Endothelial cell of coronary artery (primary cell): ENCODE measurements at places on chromosomes 2 and 18. TPM values are rescaled to one million over a fixed set of nuclear protein-coding genes. Genes with fewer than 3 reads are reported as not detected.

CGREF1 gene
- total RNA-seq = 1.2 and 4.3 TPM in 2 replicates

GALNT5 gene
- under 0.01 and 6.4 TPM in 2 replicates for total RNA-seq

ZNF385B gene
- not detected in 2 replicates for total RNA-seq

BIN1 gene
- 68.0 and 70.7 TPM in 2 replicates for total RNA-seq

HTR2B gene
- total RNA-seq = 0.09 and 1.2 TPM in 2 replicates

CREG2 gene
- under 0.01 and 0.72 TPM in 2 replicates for total RNA-seq

SERPINB4 gene
- total RNA-seq = not detected in 2 replicates

SPDYA gene
- 0.81 and 1.3 TPM in 2 replicates for total RNA-seq

TBR1 gene
- under 0.01 TPM in 2 replicates for total RNA-seq

ALK gene
- not detected in 2 replicates for total RNA-seq

EGR4 gene
- not detected in 2 replicates for total RNA-seq

NIF3L1 gene
- total RNA-seq = 13.7 and 14.3 TPM in 2 replicates

UBXN4 gene
- 60.8 and 72.3 TPM in 2 replicates for total RNA-seq

CXCR1 gene
- not detected in 2 replicates for total RNA-seq

SULT1C4 gene
- total RNA-seq = 4.3 and 9.3 TPM in 2 replicates

VPS4B gene
- total RNA-seq = 45.0 and 50.4 TPM in 2 replicates

LINC00305 gene
- total RNA-seq = not detected in 2 replicates

HRH4 gene
- total RNA-seq = not detected in 2 replicates

CCDC102B gene
- total RNA-seq = 2.5 and 2.9 TPM in 2 replicates

NMUR1 gene
- total RNA-seq = under 0.01 TPM in 1 of 2 replicates, not detected in the other

SLC66A3 gene
- total RNA-seq = 13.6 and 16.5 TPM in 2 replicates

IDH1 gene
- total RNA-seq = 68.9 and 83.4 TPM in 2 replicates

SCN2A gene
- under 0.01 TPM in 2 replicates for total RNA-seq

CROCC2 gene
- not detected in 2 replicates for total RNA-seq

SCN3A gene
- total RNA-seq = 0.09 TPM in 1 of 2 replicates, not detected in the other

INHBB gene
- 2.4 and 9.0 TPM in 2 replicates for total RNA-seq

ARHGAP25 gene
- total RNA-seq = 3.1 and 12.1 TPM in 2 replicates

STARD6 gene
- not detected in 2 replicates for total RNA-seq

ABCB11 gene
- 0.18 and 0.56 TPM in 2 replicates for total RNA-seq

OSR1 gene
- 1.8 TPM in 1 of 2 replicates, not detected in the other for total RNA-seq

CTNNA2 gene
- total RNA-seq = not detected in 2 replicates
